AG09319 (cell line): ENCODE measurements at places on chromosomes 7 and 10.

- DNase-seq, result peak; percentile 47
These were observed 44.8 kb downstream of the PDIA4 start for GRCh38 chr7:148983200-148984146.

DNA sequence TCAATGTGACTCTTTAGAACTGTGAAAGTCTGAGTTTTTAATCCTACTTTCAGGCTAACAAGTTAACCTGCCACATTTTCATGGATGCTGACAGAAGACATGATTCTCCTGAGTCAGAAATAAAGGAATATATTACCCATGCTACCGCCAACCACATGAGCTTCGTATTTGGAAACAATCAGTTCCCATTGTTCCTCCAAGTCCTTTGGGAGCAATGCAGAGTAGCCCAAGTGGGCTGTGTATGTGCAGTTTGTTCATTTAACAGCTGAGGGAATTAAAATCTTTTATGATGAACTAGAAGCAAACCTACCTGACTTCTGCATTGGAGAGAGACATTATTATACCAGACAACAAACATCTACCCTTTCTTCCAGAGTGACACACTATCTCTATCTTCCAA is 169.3 kb upstream of the BET1 start:
- DNase-seq, result no peak

DNA sequence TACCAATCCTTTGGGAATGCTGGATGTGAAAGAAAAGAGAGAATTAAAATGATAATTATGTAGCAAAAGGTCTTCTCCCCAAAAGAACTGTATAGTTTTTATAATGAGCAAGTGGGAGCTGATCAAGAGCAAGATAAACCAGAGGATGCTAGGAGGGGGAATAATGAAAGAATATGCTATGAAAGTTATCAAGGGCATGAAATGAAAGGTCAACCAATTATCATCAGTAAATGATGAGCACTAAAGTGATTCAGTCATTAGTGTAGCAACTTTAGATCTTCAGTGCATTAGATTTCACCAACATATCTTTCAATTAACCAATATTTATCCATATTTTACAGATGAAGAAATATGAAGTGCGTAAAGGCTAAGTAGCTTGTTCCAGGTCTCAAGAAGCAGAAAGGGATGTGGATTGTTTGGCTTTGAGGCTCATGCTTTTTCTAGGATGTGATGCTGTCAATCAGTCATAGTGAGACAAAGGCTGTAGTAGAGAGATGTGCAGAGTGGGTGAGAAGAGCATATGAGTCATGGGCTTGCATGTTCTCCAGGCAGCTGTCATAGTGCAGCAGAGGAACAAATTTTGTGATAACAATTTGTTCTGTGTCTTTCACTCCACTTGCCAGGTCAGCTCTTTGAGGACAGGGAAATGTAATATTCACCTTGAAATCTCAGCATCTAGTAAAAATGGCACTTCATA is 5.7 kb upstream of the OR2F2 start:
- DNase-seq, result no peak

DNA sequence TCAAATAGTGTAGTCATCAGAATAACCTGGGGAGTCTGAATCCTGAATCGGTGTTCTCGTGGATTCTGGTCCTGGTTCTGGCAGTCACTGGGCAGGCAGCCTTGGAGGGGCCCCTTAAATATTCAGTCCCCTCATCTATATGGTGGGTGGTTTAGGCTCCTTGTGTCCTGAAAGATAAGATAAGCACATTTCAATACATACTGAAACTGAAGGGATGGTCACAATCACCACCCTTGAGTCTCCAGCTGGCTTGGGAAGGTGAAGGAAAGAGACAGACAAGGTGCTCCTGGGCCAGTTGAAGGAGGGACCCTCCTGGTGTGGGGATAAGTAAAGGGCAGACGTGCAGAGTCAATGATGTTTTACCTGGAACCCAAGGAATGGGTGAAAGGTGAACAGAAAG is 146.7 kb downstream of the CXCL12 start:
- DNase-seq, result no peak

DNA sequence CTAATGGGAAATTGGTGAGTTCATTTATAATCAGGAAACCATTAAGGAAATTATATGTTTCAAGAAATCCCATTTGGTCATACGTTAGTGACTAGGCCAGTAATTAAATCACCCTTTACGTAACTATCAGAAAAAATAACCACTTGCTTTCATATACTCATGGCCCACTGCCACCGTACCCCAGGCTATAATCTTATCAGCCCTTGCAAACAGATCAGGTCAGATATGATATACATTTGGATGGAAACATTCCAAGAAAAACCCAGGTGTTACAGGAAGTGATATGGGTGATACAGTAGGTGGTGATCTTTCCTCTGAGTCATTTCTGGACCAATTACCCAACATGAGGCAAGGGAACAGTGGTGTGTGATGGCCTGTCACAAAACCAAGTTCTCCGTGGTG is 481.0 kb upstream of the SEMA3A start:
- DNase-seq, result no peak

GRCh38 chr10:101047961-101048892 is 13.6 kb upstream of the KAZALD1 start:
- no peak for DNase-seq

- DNase-seq, result no peak
These were observed 447.6 kb downstream of the TFEC start for GRCh38 chr7:115582956-115583355.
